ENCODE measurements at places on chromosomes 12 and 14.

- H3K36me3 ChIP-seq = no peaks in the 10 kb centered on the region
- no peak overlapping the region for H3K27ac ChIP-seq
- DNase-seq = no peak
- H3K4me3 ChIP-seq = no peak overlapping the region
Observed at GRCh38 chr12:93753285-93753684, 76.1 kb downstream of the CRADD start.

DNA sequence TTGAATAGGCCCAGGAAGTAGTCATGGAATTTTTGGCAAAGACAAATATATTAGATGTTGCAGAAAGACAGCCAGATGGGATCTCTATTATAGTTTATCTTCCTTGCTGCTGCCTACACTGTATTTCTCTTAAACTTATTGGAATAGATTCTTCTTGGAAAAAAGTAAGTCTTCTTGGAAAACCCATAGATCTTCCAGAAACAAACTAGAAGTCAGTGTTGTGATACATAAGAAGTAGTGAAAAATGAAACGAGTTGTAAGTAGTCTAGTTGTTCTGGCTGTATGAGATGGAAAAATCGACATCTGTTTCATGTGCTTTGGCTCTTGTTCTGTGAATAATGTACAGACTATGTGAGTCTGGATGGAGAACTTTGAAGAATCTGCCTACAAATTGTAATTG, 29.0 kb downstream of the GLIPR1L2 start:
- no peaks in the 10 kb centered on the region for H3K4me1 ChIP-seq
- no peaks in the 10 kb centered on the region for H3K27me3 ChIP-seq
- no peak overlapping the region for H3K4me3 ChIP-seq
- no peaks in the 10 kb centered on the region for H3K36me3 ChIP-seq
- DNase-seq = no peak
- no peak overlapping the region for H3K27ac ChIP-seq

GRCh38 chr12:122811777-122812176, 23.5 kb upstream of the HIP1R start:
- H3K36me3 ChIP-seq = no peaks in the 10 kb centered on the region
- no peaks in the 10 kb centered on the region for H3K27me3 ChIP-seq
- no peaks in the 10 kb centered on the region for H3K4me1 ChIP-seq
- no peak for DNase-seq

DNA sequence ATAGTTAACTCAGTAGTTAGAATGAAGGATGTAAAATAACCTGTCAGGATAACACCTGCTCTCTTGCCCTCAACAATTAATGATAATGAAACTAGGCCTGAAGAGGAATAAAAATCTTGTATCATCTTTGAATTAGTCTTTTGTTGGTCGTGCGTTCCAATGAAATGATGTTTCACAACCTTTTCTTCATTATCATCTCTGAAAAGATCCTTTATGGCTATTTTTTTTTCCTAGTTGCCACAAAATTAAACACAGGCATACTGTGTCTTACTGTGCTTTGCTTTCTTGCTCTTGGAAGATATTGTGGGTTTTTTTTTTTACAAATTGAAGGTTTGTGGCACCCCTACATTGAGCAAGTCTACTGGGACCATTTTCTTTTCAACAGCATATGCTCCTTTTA, 128.6 kb downstream of the BICD1 start:
- no peaks in the 10 kb centered on the region for H3K36me3 ChIP-seq
- DNase-seq = no peak
- H3K4me3 ChIP-seq = no peak overlapping the region
- no peaks in the 10 kb centered on the region for H3K27me3 ChIP-seq
- no peak overlapping the region for H3K27ac ChIP-seq

GRCh38 chr14:69796797-69797500, at the start of gene SLC10A1:
Gene SLC10A1, minus strand, starts transcription at chr14:69797241. Its CDS starts 86 bp downstream, at chr14:69797155.
- DNase-seq = peak; percentile 62
- no peaks in the 10 kb centered on the region for H3K36me3 ChIP-seq
- H3K27ac ChIP-seq = no peak within 1 kb of the TSS

GRCh38 chr12:25866586-25867378, 91.7 kb upstream of the RASSF8 start:
- H3K27ac ChIP-seq = no peak overlapping the region
- H3K4me3 ChIP-seq = no peak overlapping the region
- no peak for DNase-seq
- H3K4me1 ChIP-seq = no peaks in the 10 kb centered on the region
- no peaks in the 10 kb centered on the region for H3K27me3 ChIP-seq
- no peaks in the 10 kb centered on the region for H3K36me3 ChIP-seq

- peaks cover 13% of the 10 kb centered on the region for H3K27me3 ChIP-seq
- H3K36me3 ChIP-seq = no peaks in the 10 kb centered on the region
- H3K4me1 ChIP-seq = no peaks in the 10 kb centered on the region
- no peak overlapping the region for H3K27ac ChIP-seq
Observed at GRCh38 chr12:118714051-118714460, 267.3 kb upstream of the SRRM4 start.

- H3K4me1 ChIP-seq = peaks cover 51% of the 10 kb centered on the region
- no peak for DNase-seq
- no peaks in the 10 kb centered on the region for H3K27me3 ChIP-seq
- H3K27ac ChIP-seq = peak overlapping the region; percentile 82
- peaks cover 5% of the 10 kb centered on the region for H3K36me3 ChIP-seq
- peak overlapping the region; percentile 77 for H3K4me3 ChIP-seq
Observed at GRCh38 chr14:104688505-104689108, 811 bp upstream of the INF2 start.

- H3K27me3 ChIP-seq = no peaks in the 10 kb centered on the region
- H3K4me3 ChIP-seq = no peak overlapping the region
- DNase-seq = no peak
Observed at GRCh38 chr14:33254342-33254741, 315.7 kb downstream of the NPAS3 start.

- no peaks in the 10 kb centered on the region for H3K36me3 ChIP-seq
- H3K27me3 ChIP-seq = no peaks in the 10 kb centered on the region
- peak overlapping the region; percentile 73 for H3K27ac ChIP-seq
- H3K4me1 ChIP-seq = peaks cover 6% of the 10 kb centered on the region
- no peak overlapping the region for H3K4me3 ChIP-seq
Observed at GRCh38 chr12:11746024-11746771, 96.7 kb downstream of the ETV6 start.

DNA sequence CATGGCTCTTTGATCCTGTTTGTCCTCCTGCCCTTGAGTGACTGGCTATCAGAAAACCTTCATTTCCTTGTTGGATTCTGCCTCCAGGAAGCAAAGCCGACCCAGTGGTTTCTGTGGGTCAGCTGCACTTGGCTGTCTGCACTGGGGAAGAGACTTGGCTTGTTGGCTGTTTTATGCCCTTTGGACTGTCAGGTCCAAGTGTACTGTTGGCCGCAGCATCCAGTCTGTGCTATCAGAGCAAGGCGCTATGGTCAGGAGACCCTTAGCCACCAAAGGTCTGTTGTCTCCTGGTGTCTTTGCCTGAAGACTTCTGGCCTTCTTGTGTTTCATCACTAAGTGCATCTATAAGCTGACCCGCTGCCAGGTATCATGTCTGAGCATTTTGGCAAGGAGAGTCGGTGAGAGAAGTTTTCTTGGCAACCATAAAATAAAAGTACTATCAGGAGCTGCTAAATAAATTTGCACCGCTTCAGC, 177.4 kb upstream of the HIF1A start:
- no peak overlapping the region for H3K4me3 ChIP-seq
- DNase-seq = no peak
- H3K27me3 ChIP-seq = no peaks in the 10 kb centered on the region

- H3K36me3 ChIP-seq = peaks cover 35% of the 10 kb centered on the region
- no peak for DNase-seq
- no peak overlapping the region for H3K27ac ChIP-seq
- H3K4me1 ChIP-seq = no peaks in the 10 kb centered on the region
Observed at GRCh38 chr12:58883576-58884334, 36.5 kb downstream of the LRIG3 start.

- no peak overlapping the region for H3K27ac ChIP-seq
- H3K27me3 ChIP-seq = no peaks in the 10 kb centered on the region
- H3K4me1 ChIP-seq = peaks cover 44% of the 10 kb centered on the region
- DNase-seq = peak; percentile 91
Observed at GRCh38 chr14:51337520-51337919, 97.5 kb downstream of the TMX1 start.

DNA sequence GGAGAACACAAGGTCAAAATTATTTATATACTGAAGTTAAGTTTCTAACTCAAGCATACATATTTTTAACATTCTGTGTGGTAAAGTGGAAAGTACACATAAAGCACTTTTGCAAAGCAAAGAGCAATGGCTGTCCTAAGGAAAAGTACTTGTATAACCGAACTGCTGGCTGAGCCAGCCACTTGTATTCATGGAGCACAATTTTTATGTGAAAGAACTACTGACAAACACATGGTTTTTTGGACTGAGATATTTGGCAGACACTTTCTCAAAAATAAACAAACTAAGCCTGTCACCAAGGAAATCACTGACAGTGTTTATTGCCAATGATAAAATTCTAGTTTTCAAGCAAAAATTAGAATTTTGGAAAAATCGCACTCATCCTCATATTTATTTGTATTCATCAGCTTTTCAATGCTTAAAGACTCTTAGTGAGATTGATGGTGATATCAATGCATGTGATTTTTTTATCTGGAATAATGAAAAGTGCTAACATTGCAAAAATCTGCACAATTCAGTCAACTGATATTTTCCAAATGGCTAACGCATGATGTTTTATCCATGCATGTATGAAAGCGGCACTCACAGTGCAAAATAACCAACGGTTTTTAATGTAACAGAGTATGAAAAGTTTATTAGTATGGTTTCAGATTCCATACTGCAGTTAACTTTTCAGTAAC, 125.3 kb downstream of the IPO8 start:
- no peaks in the 10 kb centered on the region for H3K27me3 ChIP-seq
- no peak for DNase-seq
- no peak overlapping the region for H3K4me3 ChIP-seq
- no peaks in the 10 kb centered on the region for H3K36me3 ChIP-seq
- no peak overlapping the region for H3K27ac ChIP-seq

DNA sequence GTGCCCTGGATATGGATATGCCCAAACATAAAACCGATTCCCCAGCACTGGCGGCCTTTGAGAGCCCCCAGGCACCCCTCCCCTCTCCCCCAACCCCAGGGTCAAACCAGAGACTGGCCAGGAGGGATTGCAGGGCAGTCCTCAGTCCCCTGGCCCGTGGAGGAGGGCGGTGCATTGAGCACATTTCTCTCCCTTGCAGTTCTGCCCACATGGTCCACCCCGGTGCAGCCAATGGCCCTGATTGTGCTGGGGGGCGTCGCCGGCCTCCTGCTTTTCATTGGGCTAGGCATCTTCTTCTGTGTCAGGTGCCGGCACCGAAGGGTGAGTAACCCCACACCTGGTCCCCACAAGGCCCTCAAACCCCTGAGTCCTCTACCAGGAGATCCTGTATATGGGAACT, 3.4 kb upstream of the GPR162 start:
- H3K27me3 ChIP-seq = no peaks in the 10 kb centered on the region
- no peak overlapping the region for H3K27ac ChIP-seq
- H3K4me1 ChIP-seq = peaks cover 23% of the 10 kb centered on the region
- H3K36me3 ChIP-seq = no peaks in the 10 kb centered on the region
- no peak overlapping the region for H3K4me3 ChIP-seq

GRCh38 chr12:50242751-50243191, 40.5 kb downstream of the LIMA1 start:
- no peaks in the 10 kb centered on the region for H3K27me3 ChIP-seq
- peaks cover 16% of the 10 kb centered on the region for H3K36me3 ChIP-seq
- H3K4me1 ChIP-seq = peaks cover 62% of the 10 kb centered on the region
- no peak for DNase-seq

DNA sequence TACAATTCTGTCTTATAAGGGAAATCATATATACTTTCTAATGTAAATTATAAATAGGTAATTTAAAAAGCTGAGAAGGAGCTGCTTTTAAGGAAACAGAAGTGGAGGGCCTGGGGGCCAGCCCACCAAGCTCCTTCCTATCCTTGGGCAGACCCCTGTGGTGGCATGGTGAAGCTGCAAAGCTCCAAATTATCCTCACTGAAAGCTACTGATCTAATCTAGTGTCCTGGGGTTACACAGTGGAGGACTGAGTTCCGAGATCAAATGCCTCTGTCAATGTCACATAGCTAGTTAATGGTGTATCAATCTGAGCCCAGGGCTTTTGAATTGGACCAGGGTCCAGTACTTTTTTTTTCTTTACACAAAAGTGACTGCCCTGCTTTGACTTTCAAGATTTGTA, 355.4 kb downstream of the CEP128 start:
- H3K36me3 ChIP-seq = no peaks in the 10 kb centered on the region
- no peak for DNase-seq
- no peak overlapping the region for H3K27ac ChIP-seq
- H3K4me1 ChIP-seq = peaks cover 10% of the 10 kb centered on the region
- no peak overlapping the region for H3K4me3 ChIP-seq
- no peaks in the 10 kb centered on the region for H3K27me3 ChIP-seq

DNA sequence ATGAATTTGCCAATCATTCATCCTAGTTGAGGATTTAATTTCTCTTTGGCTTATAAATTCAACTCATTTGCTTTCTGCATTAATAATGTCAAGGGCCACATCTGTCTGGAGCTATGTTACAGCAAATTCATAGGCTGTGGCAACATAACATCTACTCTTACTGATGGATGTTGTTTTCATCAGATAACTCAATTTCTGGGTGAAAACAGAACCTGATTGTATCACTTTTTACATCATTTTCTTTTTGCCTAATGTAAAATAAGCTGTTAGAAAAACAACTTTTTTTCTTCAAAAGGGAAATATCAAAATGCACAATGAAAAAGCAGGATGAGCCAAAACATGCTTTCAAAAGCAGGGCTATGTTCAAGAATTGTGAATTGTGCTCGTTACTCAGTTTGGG, 73.3 kb downstream of the HELB start:
- H3K27me3 ChIP-seq = no peaks in the 10 kb centered on the region
- peaks cover 29% of the 10 kb centered on the region for H3K36me3 ChIP-seq
- DNase-seq = no peak
- H3K27ac ChIP-seq = no peak overlapping the region

GRCh38 chr14:24074625-24075484, 3.5 kb downstream of the CPNE6 start:
- no peaks in the 10 kb centered on the region for H3K36me3 ChIP-seq
- no peak for DNase-seq
- H3K4me1 ChIP-seq = peaks cover 16% of the 10 kb centered on the region
- no peak overlapping the region for H3K4me3 ChIP-seq
- H3K27me3 ChIP-seq = no peaks in the 10 kb centered on the region

DNA sequence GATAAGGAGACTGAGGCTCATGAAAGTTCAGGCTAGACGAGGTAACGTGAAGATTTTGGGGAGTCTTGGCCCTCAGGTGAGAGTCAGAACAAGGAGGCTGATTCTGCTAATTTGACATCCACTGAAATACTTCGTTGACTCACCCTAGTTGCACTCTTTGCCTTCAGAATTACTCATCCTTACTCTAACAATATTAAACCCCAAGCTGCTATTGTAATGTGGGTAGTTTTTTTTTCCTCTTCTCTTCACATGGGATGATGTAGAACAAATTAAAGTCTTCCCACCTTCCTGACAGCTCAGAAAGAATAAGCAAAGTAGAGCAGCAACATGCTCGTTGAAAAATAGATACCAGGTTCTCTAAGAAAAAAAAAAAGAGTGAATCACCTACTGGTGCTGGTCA, 22.0 kb upstream of the SRRM4 start:
- no peaks in the 10 kb centered on the region for H3K27me3 ChIP-seq
- H3K27ac ChIP-seq = no peak overlapping the region
- no peaks in the 10 kb centered on the region for H3K4me1 ChIP-seq
- no peak for DNase-seq

- H3K27me3 ChIP-seq = no peaks in the 10 kb centered on the region
- no peaks in the 10 kb centered on the region for H3K36me3 ChIP-seq
- H3K4me1 ChIP-seq = no peaks in the 10 kb centered on the region
- no peak for DNase-seq
Observed at GRCh38 chr14:86532219-86532618, 1002.3 kb downstream of the FLRT2 start.

All from esophagus muscularis mucosa (tissue), 4 donors.